Left lung (tissue), 14 donors: ENCODE measurements at places on chromosomes 7 and 10. TPM values are rescaled to one million over a fixed set of nuclear protein-coding genes. Genes with fewer than 3 reads are reported as not detected.

AGMO gene
- total RNA-seq: 0.58 TPM

GRCh38 chr7:12719141-12719919 is 31.9 kb downstream of the ARL4A start:
- DNase-seq: no peak
- no peaks in the 10 kb centered on the region for H3K36me3 ChIP-seq
- no peaks in the 10 kb centered on the region for H3K27me3 ChIP-seq
- peak overlapping the region; percentile 76 for H3K27ac ChIP-seq
- H3K4me1 ChIP-seq: peaks cover 17% of the 10 kb centered on the region
- no peak overlapping the region for H3K4me3 ChIP-seq

GRCh38 chr7:45593877-45594276 is 19.7 kb downstream of the ADCY1 start:
- no peaks in the 10 kb centered on the region for H3K4me1 ChIP-seq
- H3K36me3 ChIP-seq: no peaks in the 10 kb centered on the region
- H3K27me3 ChIP-seq: no peaks in the 10 kb centered on the region
- H3K27ac ChIP-seq: no peak overlapping the region
- H3K4me3 ChIP-seq: no peak overlapping the region

- H3K27ac ChIP-seq: peak overlapping the region; percentile 18
- H3K36me3 ChIP-seq: no peaks in the 10 kb centered on the region
- no peaks in the 10 kb centered on the region for H3K27me3 ChIP-seq
- no peaks in the 10 kb centered on the region for H3K4me1 ChIP-seq
- no peak overlapping the region for H3K4me3 ChIP-seq
These were observed 100.8 kb downstream of the PRTFDC1 start for GRCh38 chr10:24851629-24852028.

DNA sequence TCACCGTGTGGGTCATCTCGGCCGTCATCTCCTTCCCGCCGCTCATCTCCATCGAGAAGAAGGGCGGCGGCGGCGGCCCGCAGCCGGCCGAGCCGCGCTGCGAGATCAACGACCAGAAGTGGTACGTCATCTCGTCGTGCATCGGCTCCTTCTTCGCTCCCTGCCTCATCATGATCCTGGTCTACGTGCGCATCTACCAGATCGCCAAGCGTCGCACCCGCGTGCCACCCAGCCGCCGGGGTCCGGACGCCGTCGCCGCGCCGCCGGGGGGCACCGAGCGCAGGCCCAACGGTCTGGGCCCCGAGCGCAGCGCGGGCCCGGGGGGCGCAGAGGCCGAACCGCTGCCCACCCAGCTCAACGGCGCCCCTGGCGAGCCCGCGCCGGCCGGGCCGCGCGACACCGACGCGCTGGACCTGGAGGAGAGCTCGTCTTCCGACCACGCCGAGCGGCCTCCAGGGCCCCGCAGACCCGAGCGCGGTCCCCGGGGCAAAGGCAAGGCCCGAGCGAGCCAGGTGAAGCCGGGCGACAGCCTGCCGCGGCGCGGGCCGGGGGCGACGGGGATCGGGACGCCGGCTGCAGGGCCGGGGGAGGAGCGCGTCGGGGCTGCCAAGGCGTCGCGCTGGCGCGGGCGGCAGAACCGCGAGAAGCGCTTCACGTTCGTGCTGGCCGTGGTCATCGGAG is 1.8 kb downstream of the ADRA2A start:
- peak overlapping the region; percentile 41 for H3K4me3 ChIP-seq
- DNase-seq: no peak
- peaks cover 55% of the 10 kb centered on the region for H3K27me3 ChIP-seq
- H3K27ac ChIP-seq: no peak overlapping the region
- no peaks in the 10 kb centered on the region for H3K36me3 ChIP-seq

- H3K27ac ChIP-seq: no peak overlapping the region
- H3K36me3 ChIP-seq: no peaks in the 10 kb centered on the region
- no peaks in the 10 kb centered on the region for H3K27me3 ChIP-seq
These were observed 12.9 kb downstream of the SGCE start for GRCh38 chr7:94642838-94643653.

- H3K36me3 ChIP-seq: no peaks in the 10 kb centered on the region
- H3K27ac ChIP-seq: no peak overlapping the region
- no peaks in the 10 kb centered on the region for H3K4me1 ChIP-seq
These were observed 1.7 kb downstream of the MBL2 start for GRCh38 chr10:52770904-52771303.

PAX4 gene
- not detected for total RNA-seq

DNA sequence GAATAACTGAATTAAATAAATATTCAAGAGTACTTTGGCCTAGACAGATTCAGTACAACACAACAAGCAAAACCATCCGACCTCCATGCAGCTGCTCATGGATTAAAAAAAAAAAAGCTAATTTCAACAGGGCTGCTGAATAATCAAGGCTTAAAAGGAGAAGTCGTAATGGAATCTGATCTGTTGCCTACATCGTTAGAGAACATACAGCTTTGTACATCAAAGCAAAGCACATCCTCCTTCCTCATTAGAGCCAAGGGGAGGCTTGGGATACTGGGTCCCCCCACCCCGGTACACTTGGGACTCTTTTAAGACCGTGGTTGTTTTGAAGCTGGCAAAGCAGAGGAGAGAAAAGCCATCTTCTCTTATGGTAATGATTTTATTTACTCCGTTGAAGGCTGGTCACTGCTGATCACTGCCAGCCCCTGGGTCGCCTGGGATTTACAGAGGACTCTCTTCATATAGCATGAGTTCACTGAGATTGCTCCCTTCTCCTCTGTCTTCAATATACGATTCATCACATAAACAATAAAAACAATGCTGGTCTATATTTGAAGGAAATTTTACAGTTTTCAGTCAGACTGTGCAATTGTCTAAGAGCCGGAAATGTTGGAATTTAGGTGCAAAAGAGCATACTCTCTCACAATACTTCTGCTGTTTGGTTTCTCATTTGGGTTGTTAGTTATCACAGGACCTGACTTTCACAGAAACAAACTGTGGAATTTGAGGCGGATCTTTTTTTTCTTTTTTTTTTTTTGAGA is 148.8 kb downstream of the FAM107B start:
- no peaks in the 10 kb centered on the region for H3K27me3 ChIP-seq
- H3K4me1 ChIP-seq: no peaks in the 10 kb centered on the region
- no peak for DNase-seq
- H3K4me3 ChIP-seq: no peak overlapping the region
- H3K27ac ChIP-seq: no peak overlapping the region

DNA sequence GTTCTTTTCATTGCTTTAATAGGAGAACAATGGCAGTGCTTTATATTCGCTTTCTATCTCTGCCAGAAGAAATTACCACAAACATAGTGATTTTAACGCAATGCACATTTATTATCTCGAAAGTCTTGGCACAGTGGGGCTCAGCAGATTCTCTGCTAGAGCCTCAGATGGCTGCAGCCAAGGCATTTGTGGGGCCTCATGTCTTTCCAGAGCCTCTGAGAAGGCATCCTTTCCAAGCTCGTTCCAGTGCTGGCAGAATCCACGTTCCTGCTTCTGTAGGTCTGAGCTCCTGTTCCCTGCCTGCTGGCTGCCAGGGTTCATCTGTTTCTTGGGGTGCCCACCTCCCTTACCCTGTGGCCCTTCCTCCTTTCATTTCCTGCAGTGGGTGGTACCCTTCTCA is 60.2 kb downstream of the LRRC18 start:
- no peaks in the 10 kb centered on the region for H3K36me3 ChIP-seq
- H3K27ac ChIP-seq: no peak overlapping the region
- H3K27me3 ChIP-seq: no peaks in the 10 kb centered on the region
- no peak for DNase-seq
- H3K4me1 ChIP-seq: no peaks in the 10 kb centered on the region
- no peak overlapping the region for H3K4me3 ChIP-seq
